ENCODE measurements at places on chromosomes 7 and 10. TPM values are rescaled to one million over a fixed set of nuclear protein-coding genes. Genes with fewer than 3 reads are reported as not detected.

The TAF6 gene
- 29.0 TPM for total RNA-seq

The SLC29A3 gene
- total RNA-seq = 3.0 TPM

The CH25H gene
- 0.69 TPM for total RNA-seq

The KLLN gene
- 1.8 TPM for total RNA-seq

The SPDYE3 gene
- not detected for total RNA-seq

The MBL2 gene
- not detected for total RNA-seq

The MSS51 gene
- total RNA-seq = 0.68 TPM

The CYP2E1 gene
- 2.2 TPM for total RNA-seq

The ERV3-1 gene
- total RNA-seq = 7.0 TPM

The RNF148 gene
- 0.19 TPM for total RNA-seq

The HECW1 gene
- not detected for total RNA-seq

The RAPGEF5 gene
- total RNA-seq = 1.9 TPM

The PIK3AP1 gene
- not detected for total RNA-seq

The SLC16A9 gene
- 0.37 TPM for total RNA-seq

The SLC39A12 gene
- not detected for total RNA-seq

The EPHB6 gene
- 74.3 TPM for total RNA-seq

The MEIG1 gene
- not detected for total RNA-seq

The PRDX3 gene
- total RNA-seq = 115 TPM

The NUTM2E gene
- not detected for total RNA-seq

The OR6V1 gene
- total RNA-seq = not detected

The SLC18A3 gene
- total RNA-seq = not detected

The DLX6 gene
- not detected for total RNA-seq

The CDC123 gene
- 58.0 TPM for total RNA-seq

The CREB5 gene
- 1.7 TPM for total RNA-seq

The H2AZ2 gene
- 80.1 TPM for total RNA-seq

The PIK3CG gene
- 0.39 TPM for total RNA-seq

The CRHR2 gene
- total RNA-seq = not detected

The DENND2A gene
- 3.2 TPM for total RNA-seq

The NEUROD6 gene
- not detected for total RNA-seq

The MIOS gene
- total RNA-seq = 17.3 TPM

The IGFBP3 gene
- 1,022 TPM for total RNA-seq

The MCU gene
- total RNA-seq = 14.5 TPM

The CCL26 gene
- not detected for total RNA-seq

The RPA3 gene
- total RNA-seq = 22.8 TPM

The PPP1R9A gene
- total RNA-seq = under 0.01 TPM

The LARP4B gene
- total RNA-seq = 23.2 TPM

The CDHR1 gene
- not detected for total RNA-seq

The ACTL6B gene
- total RNA-seq = not detected

The CASTOR2 gene
- total RNA-seq = 11.4 TPM

The UBN2 gene
- 6.0 TPM for total RNA-seq

The RPEL1 gene
- total RNA-seq = not detected

The LIPM gene
- total RNA-seq = not detected

The SND1 gene
- 242 TPM for total RNA-seq

The ZNF365 gene
- total RNA-seq = 0.05 TPM

The PAPOLB gene
- 0.24 TPM for total RNA-seq

The STRIP2 gene
- total RNA-seq = 0.88 TPM

The NT5C3A gene
- total RNA-seq = 10.6 TPM

The GIMAP6 gene
- total RNA-seq = 2.6 TPM

The GRID2IP gene
- not detected for total RNA-seq

The CPXM2 gene
- 0.75 TPM for total RNA-seq

The PKD1L1 gene
- 0.29 TPM for total RNA-seq

The INPP5F gene
- total RNA-seq = 7.4 TPM

The LRIT1 gene
- total RNA-seq = not detected

The MMD2 gene
- not detected for total RNA-seq

The SPDYE5 gene
- not detected for total RNA-seq

All from cardiac ventricle fibroblast (primary cell).